Renal pelvis (tissue), 12 donors: ENCODE measurements at places on chromosomes 1 and 21.

- no peak for DNase-seq
Measured at GRCh38 chr1:65343286-65343685, 33.9 kb downstream of the DNAJC6 start.

DNA sequence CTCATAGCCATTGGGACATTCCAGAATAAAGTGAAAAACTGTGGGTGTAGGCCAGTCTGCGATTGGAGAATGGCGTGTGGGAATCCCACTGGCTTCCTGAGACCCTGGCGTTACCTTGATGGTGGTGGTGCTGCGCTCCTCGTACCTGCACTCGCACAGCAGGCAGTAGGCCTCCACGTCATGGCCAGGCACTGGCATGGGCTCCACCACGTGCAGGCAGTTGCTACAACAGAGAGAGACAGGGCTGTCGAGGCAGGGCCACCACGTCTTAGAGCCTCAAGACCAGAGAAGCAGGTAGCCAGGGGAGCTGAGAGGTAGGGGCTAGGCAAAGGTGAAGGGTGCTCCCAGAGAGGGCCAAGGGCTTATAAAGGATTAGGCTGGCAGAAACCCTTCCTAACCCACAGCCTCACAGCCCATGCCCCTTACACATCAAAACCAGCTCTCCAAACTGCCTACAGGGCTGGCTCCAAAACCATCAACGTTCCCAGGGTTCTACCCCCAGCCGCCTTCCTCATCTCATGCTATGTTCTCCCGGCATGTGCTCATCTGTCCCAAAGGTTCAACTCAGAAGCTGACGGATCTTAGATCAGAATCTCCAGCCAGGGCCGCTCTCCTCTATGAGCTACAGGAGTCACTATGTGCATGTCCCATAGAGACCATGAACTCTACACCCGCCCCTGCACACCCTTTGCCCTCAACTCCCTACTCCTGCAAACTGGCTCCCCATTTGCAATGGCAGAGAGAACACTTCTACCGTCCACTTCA, 7.5 kb downstream of the TMEM9 start:
- DNase-seq = no peak

- DNase-seq = no peak
Measured at GRCh38 chr1:1089731-1090423, 15.8 kb upstream of the RNF223 start.

DNA sequence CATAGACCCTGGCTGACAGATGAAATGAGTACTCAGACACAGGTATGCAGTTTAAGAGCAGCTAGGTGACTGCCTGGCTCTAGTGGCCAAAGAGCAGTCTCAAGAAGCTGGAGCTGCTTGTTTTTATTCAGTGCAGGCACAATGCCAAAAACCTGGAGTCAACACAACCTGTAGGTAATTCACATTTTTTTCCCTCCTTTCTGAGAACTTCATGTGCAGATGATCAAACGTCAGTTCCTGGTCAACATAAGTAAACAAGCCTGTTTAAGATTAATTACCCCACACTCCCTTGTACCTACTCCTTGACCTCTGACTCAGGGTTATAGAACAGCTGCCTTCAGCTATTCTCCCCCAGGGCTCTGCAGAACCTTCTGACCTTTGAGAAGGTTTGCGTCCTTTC, 17.3 kb upstream of the ACADM start:
- DNase-seq = no peak

DNA sequence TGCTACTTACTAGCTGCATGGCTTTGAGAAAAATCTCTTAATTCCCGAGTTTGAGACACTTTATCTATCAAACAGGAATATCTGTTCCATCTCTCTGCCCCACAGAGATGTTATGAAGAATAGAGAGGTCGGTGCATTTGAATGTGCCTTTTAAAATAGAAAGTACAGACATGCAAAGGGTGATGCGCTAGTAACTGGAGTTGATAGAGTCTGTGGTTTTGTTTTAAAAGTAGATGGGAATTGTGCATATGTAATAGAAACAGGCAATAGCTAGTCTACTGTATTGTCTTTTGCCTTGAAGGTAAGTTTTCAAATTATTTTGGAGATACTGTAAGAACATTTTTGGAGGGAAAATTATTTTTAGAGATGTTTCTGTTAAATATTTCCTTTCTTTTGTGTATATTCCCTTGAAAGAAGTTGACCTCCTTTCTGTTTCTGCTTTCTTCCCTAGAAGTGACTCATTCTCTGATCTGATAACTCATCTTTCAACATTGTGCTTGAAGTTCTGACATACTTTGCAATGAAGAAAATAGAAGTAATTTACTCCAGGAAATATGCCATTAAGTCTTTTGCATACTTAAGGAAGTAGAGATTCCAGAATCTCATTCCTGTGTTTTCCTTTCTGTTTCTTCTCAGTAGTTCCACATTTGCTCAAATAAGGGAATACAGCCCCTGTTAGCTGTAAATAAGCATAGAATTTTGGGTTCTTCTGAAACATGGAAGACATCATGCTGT, 151.6 kb downstream of the SDCCAG8 start:
- DNase-seq = no peak

DNA sequence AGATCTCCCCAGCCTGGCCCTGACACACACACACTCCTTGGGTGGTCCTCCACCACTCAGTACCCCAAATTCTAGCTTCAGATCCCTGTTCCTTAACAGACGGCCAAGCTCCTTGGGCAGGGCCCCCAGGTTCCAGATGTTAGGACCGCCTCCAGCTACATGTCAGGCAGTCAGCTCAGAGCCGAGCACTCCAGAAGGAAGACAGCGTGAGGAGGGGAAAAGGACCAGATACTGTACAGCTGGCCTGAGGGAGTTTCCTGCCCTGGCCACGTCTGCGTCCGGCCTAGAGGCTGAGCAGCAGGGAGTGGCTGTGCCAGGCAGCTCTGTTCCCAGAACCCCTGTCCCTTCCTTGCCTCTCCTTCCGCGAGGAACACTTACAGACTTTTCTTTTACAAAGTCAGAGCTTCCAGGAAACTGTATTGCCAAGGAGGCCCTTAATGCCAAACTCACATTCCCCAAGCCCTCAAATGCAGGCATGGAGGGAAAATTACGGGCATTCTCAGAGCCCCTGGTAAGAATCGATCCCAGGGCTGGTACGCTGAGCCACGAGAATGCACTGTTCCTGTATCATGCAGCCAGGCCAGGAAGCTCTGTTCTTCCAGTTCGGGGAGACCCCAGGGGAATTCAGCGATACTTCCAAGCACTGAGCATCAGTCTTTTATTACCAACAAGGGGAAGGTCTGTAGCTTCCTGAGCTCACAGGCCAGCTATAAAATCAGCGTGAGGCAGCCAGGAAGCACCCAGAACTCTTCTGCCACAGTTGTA, 45.2 kb upstream of the CNTN2 start:
- DNase-seq = no peak

- no peak for DNase-seq
Measured at GRCh38 chr1:42369471-42369870, 11.1 kb upstream of the RIMKLA start.

DNA sequence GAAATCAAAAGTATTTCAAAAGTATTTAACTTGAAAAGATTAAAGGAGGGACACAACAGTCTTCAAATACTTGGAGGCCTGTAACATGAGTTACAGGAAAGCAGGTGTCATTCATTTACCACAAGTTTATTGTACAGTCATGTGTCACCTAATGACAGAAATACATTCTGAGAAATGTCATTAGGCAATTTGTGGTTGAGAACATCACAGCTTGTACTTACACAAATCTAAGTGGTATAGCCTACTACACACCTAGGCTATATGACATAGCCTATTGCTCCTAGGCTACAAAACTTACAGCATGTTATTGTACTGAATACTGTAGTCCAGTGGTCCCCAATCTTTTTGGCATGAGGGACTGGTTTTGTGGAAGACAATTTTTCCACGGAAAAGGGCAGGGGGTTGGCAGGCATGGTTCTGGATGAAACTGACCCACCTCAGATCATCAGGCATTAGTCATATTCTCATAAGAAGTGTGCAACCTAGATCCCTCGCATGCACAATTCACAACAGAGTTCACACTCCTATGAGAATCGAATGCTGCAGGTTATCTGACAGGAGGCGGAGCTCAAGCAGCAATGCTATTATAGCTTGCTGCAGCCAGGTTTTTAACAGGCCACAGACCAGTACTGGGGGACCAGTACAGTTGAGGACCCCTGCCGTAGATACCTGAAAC, 25.0 kb upstream of the PHTF1 start:
- DNase-seq = no peak

DNA sequence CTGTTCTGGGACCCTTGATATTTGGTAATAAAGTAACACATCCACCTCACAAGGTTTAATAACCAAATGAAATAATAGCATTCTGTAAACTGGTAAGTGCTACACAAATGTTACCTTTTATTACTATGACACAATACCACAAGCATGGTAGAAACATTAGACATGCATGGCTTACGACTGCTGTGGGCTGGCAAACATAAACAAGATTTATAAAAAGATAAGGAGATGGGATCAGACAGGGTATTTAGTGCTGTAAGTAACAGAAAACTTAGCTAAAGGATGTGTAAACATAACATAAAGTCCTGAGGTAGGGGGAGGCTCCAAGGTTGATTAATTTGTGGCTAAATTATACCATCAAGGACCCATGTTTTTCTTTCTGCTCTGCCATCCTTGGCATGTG, 212.6 kb downstream of the BARHL2 start:
- peak; percentile 10 for DNase-seq

DNA sequence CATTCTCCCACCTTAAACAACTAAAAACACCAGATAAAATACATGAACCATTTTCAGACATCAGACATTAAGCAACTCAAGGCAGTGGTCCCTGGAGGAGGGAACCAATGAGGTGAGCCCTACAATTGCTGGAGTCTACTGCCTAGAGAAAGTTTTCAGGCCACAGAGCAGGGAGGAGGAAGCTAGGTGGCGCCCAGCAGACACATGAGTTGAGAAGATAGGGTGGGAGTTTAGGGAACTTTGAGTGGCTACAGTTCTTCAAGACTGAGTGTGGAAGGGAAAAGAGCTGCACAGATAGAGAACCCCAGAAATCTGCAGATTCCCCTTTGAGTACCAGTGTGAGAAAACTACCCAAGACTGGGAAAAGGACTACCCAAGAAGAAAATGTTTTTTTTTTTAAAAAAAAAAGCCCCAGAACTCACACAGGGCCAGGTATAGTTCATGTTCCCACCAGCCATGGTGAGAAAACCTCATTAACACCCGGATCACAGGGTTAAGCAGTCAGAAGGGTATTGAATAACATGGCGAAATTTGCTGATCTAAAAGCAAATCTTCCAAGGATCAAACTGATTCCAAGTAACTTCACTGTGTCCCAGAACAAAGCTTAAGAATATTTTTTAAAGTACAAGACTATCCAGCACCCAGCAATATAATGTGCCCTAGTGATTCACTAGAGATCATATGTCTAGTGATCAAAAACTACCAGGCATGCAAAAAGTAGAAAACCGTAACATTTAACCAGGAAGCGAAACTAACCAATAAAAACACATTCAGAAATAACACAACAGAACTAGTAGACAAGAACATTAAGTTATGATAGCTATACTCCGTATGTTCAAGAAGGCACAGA, 12.0 kb downstream of the ALDH9A1 start:
- no peak for DNase-seq

- DNase-seq = no peak
Measured at GRCh38 chr21:37410639-37411038, 44.1 kb downstream of the DYRK1A start.

DNA sequence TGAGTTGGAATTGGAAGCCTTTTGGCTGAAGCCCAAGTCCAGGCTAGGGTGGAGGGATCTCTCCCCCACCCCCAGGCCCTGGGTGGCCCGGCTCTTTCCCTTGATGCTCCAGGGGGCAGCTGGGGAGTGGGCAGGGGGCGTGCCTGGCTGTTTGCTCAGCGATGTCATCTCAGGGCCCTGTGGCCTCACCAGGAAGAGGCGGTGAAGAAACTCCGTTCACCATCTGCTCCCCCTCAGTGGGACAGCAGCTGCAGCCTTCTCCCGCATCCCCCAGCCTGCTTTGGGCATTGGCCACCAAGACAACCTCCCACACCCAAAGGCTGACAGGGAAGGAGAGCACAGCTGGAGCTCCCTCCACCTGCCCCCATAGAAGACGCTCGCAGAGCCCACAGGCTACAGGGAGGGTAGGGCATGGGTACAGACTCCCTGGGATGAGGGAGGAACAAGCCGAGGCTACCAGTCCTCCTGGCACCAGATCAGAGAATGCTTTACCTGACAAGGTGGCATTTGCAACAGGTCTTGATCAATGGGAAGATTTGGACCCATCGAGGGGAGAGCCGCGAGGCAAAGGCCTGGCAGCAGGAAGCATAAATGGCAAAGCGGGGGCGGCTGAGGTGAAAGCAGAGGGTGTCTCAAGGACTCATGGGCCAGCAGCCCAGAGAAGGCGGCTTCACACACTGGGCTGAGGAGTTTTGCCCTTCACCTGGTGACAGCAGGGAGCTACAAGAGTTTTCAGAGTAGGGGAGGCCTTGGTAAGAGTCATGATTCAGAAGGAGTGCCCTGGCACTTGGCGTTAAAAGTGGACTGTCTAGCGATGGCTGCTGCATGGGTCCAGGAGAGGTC, 6.5 kb upstream of the GUCA2A start:
- DNase-seq = no peak

DNA sequence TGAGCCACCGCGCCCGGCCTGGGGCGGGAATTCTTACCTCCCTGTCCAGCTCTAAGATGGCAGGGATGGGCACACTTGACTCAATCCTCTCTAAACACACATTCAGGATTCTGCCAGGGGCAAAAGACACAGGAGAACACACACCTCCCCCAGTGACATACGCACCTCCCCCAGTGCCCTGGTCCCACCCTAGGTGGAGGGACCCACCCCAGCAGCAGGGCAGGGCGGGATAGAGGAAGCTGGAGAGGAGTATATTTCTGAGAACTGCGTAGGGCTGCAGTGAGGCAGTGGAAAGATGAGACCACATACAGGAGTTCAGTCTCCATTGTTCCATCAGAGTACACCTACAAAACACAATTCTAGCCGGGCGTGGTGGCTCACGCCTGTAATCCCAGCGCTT, 92.5 kb downstream of the SDCCAG8 start:
- no peak for DNase-seq

DNA sequence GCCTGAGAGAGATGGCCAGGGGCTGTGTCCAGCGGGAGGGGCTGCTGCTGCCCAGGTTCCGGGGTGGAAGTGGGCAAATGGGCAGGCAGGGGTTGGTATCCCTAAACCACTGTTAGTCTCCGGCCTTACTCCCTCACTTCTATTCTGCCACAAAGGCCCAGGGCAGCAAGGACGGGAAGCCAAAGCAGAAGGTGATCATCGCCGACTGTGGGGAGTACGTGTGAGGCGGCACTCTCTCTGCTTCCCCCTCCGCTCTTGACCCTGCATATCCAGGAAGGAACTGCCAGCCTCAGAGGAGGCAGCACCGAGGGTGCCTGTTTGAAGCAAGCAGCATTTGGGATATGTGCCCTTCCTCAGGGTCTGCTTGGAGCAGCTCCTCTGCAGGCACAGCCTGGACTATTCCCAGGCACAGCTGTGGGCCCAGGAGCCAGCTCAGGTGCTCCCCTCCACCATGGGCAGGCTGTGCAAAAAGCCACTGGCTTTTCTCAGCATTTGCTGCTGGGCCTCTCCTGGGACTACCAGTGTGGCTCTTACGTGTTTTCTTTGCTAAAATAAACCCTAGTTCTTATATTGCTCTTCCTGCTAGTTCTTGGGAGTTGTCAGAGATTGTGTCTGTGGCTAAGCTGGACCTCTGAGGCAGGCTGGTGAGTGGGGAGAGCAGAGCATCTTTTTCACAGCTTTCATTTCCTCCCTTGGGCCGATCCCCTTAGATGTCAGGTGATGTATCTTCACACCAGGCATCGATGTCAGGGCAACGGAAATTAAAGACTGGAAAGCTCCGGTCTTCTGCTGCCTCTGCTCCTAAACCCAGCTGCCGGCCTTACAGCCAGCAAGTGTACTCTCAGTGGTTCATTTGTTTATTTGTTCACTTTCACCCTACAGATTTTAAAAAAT, 14.7 kb downstream of the PPIE start:
- no peak for DNase-seq
